M059J (cell line): ENCODE measurements at places on chromosomes 1 and 21. TPM values are rescaled to one million over a fixed set of nuclear protein-coding genes. Genes with fewer than 3 reads are reported as not detected.
A peak's percentile ranks its signal among the peaks of the same experiment; 100 is the strongest.

The NPL gene
- total RNA-seq: 0.86 and 1.1 TPM in 2 replicates

The HIPK1 gene
- total RNA-seq: 26.2 and 34.9 TPM in 2 replicates

The AXDND1 gene
- 3.1 TPM in 1 of 2 replicates, not detected in the other for total RNA-seq

The COL11A1 gene
- 0.71 and 1.6 TPM in 2 replicates for total RNA-seq

The ATP6V1G3 gene
- total RNA-seq: 0.84 TPM in 1 of 2 replicates, not detected in the other

The ZNF670 gene
- 5.4 and 9.3 TPM in 2 replicates for total RNA-seq

The PUSL1 gene
- 23.6 and 40.3 TPM in 2 replicates for total RNA-seq

The FAM163A gene
- 0.05 TPM in 1 of 2 replicates, not detected in the other for total RNA-seq

The LRRC8C gene
- total RNA-seq: 4.8 and 6.1 TPM in 2 replicates

The YY1AP1 gene
- 61.5 and 63.1 TPM in 2 replicates for total RNA-seq

The MRAP gene
- total RNA-seq: not detected in 2 replicates

The KIAA1614 gene
- 1.9 and 2.8 TPM in 2 replicates for total RNA-seq

DNA sequence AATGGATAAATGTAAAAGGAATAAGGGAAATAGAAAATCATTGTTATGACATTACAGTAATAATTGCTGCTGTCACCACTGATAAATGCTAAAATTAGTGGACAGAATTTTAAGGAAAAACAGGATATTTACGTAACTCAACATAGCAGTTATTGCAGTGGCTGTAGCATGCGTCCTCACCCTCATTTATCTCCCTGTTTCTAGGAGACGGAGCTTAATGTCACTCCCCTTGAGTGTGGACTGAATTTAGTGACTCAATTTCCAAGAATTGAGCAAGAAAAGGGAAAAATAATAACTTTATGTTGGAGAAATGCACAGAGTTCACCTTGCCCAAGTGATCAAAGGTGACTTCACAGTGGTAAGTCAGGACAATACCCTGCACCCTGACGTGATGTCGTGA, 33.3 kb upstream of the COL18A1 start:
- no peak for DNase-seq

- peak; percentile 53 for DNase-seq
Observed at GRCh38 chr1:151991663-151992302, 1.9 kb downstream of the S100A10 start.

DNA sequence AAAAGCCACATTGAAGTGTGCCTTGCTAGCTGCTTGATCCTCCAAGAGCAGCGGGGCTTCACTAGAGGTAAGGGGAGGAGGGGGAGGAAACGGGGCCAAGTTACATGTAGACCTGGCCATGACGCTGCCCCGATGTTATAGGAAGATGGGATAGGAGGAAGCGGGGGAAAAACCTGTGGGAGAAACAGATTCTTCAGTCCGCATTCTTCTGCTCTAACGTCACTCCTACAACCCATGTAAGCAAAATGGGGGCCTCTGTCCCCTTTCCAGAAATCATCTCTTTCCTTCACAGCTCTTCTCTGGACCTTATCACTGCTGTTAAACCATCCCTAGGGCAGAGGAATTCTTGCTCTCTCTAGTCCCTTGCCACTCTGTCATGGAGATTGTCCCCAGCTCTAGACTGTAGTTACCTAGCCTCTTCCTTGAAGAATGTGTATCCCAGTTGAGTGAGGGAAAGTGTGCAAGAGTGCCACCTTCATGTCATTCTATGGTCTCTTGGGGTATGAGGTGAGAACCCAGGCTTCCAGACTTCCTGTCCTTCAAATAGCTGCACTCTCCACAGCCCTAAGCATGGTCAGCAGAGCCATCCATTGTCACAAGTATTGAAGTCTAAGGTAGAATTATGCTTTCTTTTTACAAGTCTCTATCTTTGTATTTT, 11.4 kb downstream of the PLEKHO1 start:
- DNase-seq: peak; percentile 22

GRCh38 chr1:182259229-182259872, 132.2 kb downstream of the GLUL start:
- DNase-seq: peak; percentile 99

GRCh38 chr1:5595531-5596170, 396.6 kb downstream of the NPHP4 start:
- no peak for DNase-seq

- DNase-seq: no peak
Observed at GRCh38 chr21:44736291-44737004, 25.1 kb upstream of the TSPEAR start.

GRCh38 chr1:29669158-29669871, 433.0 kb downstream of the PTPRU start:
- DNase-seq: no peak

DNA sequence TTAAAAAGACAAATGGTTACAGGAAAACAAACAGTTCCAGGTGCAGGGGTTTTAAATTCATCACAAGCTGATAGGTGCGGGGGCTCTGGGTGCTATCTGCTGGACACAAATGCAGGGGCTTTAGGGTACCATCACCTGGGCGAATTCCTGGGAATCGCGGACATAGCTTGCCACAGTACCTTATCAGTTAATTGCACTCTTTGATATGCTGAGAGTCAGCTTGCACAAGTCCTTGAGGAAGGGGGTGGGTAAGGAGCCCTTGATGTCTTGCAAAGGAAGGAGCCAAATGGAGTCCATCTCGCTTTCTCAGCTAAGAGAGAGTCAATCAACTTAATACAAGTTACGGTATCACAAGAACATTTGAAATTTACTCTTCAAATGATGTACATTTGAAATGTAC, 25.4 kb upstream of the TMEM54 start:
- DNase-seq: no peak

DNA sequence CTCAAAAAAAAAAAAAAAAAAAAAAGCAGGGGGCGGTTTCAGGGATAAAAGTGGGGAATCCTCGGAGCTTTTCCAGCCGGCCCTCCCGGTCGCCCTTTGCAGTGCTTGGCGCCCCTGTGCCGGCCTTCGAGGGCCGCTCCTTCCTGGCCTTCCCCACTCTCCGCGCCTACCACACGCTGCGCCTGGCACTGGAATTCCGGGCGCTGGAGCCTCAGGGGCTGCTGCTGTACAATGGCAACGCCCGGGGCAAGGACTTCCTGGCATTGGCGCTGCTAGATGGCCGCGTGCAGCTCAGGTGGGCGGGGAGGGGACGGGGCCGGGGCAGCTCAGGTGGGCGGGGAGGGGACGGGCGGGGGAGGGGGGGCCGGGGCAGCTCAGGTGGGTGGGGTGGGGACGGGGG, 25.3 kb downstream of the RNF223 start:
- no peak for DNase-seq

- DNase-seq: peak; percentile 60
Observed at GRCh38 chr1:246161626-246162025, 345.5 kb downstream of the SMYD3 start.

DNA sequence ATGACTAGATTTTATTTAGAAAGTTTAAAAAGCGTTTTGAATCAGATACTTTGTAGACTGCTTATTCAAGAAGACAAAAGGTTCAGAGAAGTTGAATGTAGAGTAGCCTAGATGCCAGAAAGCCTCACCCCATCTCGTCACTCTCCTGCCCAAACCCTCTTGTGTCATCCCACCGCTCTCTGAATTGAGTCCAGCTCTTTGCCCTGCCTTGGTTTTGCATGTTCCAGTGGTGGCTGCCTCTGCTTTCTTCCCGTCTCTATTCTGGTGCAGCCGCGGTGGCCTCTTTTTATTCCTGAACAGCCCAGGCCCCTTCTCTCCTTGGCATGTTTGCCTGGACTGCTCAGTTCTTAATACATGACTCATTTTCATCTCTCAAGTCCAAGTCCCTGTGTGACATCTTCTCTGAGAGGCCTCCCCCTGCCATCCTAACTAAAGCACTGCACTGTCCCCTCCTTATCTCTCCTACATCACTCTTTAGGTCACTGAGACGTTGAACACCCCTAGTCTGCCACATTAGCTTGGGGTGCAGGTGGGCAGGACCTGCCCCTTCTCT, 22.9 kb downstream of the PRDM2 start:
- DNase-seq: peak; percentile 7

DNA sequence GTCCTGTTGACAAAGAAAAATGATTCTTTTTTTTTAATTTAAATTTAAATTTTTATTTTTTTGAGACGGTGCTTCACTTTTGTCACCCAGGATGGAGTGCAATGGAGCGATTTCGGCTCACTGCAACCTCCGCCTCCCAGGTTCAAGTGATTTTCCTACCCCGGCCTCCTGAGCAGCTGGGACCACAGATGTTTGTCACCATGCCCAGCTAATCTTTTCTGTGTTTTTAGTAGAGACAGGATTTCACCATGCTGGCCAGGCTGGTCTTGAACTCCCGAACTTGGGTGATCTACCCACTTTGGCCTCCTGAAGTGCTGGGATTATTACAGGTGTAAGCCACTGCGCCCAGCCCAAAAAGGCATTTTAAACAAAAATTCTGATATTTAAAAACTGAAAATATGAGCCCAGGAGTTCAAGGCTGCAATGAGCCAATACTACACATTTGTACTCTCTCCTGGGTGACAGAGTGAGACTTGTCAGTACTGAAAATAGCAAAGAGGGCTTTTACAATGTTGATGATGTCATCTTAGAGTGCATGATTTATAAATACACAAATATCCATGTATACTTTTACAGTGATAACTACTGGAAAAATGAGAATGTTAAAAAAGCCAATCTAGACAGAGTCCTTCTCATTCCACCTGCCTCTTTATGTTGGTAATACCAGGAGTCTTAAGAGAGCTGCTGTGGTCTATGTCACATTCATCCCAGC, 56.0 kb upstream of the STUM start:
- no peak for DNase-seq

GRCh38 chr21:38567335-38567969, 69.2 kb upstream of the ERG start:
- DNase-seq: peak; percentile 37

- DNase-seq: no peak
Observed at GRCh38 chr1:200665861-200666260, 3.8 kb downstream of the DDX59 start.

GRCh38 chr1:186188004-186188539, 187.0 kb downstream of the TPR start:
- DNase-seq: peak; percentile 95

DNA sequence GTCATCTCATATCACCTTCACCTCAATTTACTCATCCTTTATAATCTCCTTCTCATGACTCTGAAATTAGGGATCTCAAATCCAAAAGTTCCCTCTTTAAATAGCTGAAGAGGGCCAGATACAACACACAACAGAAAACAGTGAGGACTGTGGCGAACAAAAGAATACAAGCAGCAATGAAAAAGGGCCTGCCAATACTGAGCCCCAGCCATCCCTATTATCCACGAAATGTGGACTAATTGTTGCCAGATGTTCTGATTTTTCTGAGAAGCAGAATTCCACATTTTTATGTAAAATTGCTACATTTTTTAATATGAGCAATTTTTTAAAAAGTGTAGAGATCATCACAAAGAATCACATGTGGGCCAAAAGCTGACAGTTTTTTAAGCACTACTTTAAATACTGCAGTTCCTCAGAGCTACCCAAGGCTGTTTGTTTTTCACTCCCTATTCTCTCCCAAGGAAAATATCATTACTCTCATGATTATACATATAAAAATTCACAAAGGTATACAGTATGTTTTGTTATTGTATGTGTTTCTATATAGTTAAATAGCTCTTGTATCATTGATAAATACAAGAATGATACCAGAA, 90.0 kb downstream of the ASH1L start:
- no peak for DNase-seq

- no peak for DNase-seq
Observed at GRCh38 chr1:27049100-27049499, 36.5 kb upstream of the TENT5B start.

DNA sequence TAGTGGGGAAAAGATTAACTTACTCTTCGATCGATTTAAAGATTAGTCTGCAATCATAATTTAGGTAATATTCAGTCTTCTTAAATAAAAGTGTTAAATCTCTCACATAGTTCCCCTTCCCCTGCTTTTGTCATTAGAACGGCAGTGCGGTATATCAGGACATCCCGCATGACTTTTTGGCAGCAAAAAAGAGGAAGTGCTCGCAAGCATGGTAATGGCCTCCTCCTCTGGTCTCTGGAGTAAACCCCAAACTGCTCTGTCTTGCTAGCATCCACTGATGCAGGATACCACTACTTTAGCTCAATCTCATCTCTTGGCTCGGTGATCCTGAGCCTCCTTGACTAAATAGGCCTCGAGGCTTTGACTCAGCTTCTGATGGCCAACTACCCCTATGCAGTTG, 78.7 kb upstream of the VAV3 start:
- DNase-seq: no peak
